ENCODE measurements at places on chromosomes 6 and 20. TPM values are rescaled to one million over a fixed set of nuclear protein-coding genes. Genes with fewer than 3 reads are reported as not detected.

The PRPF6 gene
- 52.3 TPM for total RNA-seq

DNA sequence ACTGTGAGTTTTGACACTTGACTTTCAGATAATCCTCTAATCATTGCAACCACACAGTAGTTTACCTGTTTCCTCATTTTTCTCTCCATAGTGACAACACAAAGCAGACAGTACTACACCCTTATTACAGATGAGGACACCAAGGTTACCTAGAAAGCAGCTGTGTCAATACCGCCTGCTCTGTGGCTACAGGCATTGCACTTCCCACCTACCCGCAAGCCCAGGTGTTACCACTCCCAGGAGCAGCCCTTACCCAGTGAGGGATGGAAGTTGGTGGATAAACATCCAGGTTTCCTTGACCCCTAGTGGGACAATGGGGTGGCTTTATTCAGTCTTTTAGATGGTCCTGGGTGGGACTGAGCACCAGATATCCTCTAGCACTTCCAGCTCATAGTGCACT, 503.6 kb downstream of the PTPRT start:
- DNase-seq, result no peak

The RHAG gene
- not detected for total RNA-seq

The MPC1 gene
- 43.6 TPM for total RNA-seq

GRCh38 chr20:33299111-33299603, 16.1 kb downstream of the BPIFB1 start:
- DNase-seq, result peak; percentile 6
